ENCODE measurements at places on chromosomes 1 and 21.

DNA sequence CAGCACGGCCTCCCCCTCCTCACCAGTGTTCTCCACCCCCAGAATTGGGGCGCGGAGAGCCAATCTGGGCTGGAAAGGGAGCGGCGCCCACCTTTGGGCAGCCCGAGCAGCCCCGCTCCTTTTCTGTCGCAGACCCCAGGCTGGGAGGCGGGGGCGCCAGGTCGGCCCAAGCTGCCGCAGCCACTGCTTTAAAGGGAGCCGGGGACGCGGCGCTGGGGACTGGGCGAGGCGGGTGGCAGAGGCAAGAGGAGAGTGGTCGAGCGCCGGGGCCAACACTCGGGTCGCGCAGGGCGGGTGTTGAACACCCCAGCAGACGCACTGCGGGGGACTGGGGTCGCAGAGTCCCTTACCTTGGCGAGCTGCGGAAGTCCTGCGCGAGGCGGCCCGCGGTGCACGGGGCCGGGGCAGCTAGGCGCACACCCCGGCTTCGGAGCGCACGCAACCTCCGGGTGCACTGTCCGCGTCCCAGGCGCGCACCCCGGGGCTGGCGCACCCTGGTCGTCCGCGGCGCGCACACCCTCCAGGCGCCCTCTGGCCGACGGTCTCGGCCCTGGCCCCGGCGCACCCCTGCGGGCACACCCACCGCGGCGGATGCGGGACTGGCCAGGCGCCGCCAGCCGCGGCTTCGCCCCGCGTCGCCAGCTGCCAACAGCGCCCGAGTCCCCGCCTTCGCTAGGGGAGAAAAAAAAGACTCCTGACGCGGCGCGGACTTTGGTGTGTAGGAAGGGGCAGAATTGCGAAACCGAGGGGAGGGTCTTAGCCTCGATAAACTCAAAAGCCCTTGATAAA is at the start of gene KANK4:
TSS of gene KANK4 (minus strand) at position 679 of the 789 bp plus-strand sequence. CDS start 37,870 bp downstream, outside the sequence.
- H3K36me3 ChIP-seq: no peaks in the 10 kb centered on the region
- peaks cover 18% of the 10 kb centered on the region for H3K4me1 ChIP-seq
- H3K4me3 ChIP-seq: peak within 1 kb of the TSS; percentile 57
- no peak within 1 kb of the TSS for H3K27ac ChIP-seq

DNA sequence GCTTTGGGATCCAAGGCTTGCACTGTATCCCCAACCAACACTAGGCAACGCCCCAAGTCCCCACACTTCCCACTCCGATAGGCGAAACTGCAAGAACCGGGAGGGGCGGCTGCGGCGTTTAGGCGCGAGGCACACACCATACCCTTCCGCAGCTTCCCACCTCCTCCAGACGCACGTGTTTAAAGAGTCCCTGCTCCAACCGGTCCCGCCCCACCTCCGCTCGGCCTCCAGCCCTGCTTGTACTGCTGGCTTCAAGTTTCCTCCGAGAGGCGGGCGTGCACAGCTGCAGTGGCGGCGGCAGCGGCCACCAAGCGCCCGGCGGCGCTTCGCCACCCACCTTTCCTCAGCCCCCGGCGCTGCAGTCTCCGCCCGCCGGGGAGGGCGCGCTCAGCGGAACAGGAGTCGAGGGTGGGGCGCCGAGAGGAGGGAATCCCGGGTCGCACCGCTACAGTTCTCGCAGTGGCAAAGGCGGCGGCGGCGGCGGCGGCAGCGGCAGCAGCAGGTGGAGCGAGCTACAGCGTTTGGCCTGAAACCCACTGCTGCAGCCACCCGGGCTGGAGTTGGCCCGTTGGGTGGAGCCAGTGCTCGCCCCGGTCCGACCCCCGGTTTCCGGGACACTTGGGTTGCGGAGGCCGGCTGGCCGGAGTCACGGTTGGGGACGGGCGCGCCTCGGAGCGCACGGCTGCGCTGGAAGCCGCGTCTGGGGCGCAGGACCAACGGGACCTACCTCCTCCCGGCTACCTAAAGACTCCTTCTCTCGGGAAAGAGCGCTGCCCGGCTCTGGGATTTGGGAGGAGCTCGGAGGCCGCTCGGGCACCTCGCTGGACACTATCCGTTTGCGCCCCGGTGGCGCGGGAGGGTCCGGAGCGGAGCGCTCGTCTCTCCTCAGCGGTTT is at the start of gene CNIH3:
TSS of gene CNIH3 (plus strand) at position 457 of the 895 bp plus-strand sequence. CDS start 858 bp downstream, outside the sequence.
- H3K36me3 ChIP-seq: no peaks in the 10 kb centered on the region
- no peak for DNase-seq
- peaks cover 70% of the 10 kb centered on the region for H3K27me3 ChIP-seq
- no peak within 1 kb of the TSS for H3K27ac ChIP-seq
- H3K4me1 ChIP-seq: peaks cover 29% of the 10 kb centered on the region
- peak within 1 kb of the TSS; percentile 36 for H3K4me3 ChIP-seq

DNA sequence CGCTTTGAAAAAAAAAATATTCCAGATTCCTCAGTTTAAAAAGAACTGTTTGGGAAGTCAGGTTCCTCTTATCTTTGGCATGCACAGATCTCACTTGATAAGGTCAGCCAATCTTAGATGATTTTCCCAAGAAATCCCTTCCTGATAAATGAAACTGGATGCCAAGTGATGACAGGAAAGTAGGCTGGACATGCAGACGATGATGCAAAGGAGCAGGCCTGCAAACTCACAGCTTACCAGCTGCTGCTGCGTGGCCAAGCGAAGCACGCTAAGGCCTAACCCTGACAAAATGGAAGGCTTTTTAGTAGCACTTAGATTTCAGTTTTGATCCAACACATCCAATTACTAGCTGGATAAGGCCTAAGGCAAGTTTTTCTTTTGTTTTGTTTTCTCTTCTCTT is 10.1 kb downstream of the TADA1 start:
- no peaks in the 10 kb centered on the region for H3K27me3 ChIP-seq
- H3K27ac ChIP-seq: no peak overlapping the region
- peaks cover 2% of the 10 kb centered on the region for H3K4me1 ChIP-seq
- peaks cover 5% of the 10 kb centered on the region for H3K36me3 ChIP-seq
- no peak for DNase-seq
- H3K4me3 ChIP-seq: no peak overlapping the region

- DNase-seq: no peak
- H3K27me3 ChIP-seq: no peaks in the 10 kb centered on the region
- H3K4me1 ChIP-seq: no peaks in the 10 kb centered on the region
- no peaks in the 10 kb centered on the region for H3K36me3 ChIP-seq
- no peak overlapping the region for H3K4me3 ChIP-seq
Measured at GRCh38 chr1:24888061-24888970, 41.8 kb downstream of the RUNX3 start.

Measured in esophagus squamous epithelium (tissue), 5 donors.